Inflammatory macrophage (primary cell): ENCODE measurements at places on chromosomes 4 and X.

GRCh38 chrX:152886716-152887115 lies 11.2 kb upstream of the ZNF185 start:
- no peak for DNase-seq

- no peak for DNase-seq
Measured at GRCh38 chr4:2082118-2082517, 23.0 kb downstream of the NAT8L start.

DNA sequence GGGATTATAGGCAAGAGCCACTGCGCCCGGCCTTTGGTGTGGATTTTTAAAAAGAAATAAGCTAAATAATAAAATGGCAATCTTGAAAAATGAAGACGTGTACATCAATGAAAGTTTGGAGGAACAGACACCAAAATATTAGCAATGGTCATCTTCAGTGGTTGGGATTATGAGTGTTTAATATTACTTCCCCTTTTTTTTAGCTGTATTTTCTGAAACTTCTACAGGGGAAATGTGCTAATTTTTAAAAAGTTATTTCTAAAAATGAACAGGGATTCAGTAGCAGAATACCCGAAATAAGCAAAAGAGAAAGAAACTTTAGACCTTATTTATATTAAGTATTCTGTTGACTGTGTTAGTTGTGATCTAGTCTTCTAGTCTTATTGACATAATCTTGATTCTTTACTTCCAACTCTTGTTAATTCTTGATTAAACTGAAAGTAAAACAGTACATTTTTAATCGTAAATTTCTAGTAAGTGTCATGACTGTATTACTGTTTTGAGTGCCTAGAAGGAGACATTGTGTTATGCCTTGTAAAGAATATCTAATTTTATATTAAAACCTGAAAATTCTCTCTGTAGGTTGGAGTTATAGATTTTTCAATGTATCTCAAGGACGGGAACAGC lies 51.3 kb downstream of the RUFY3 start:
- DNase-seq = peak; percentile 7

- peak; percentile 48 for DNase-seq
Measured at GRCh38 chr4:155675709-155676429, 9.2 kb downstream of the GUCY1A1 start.

- no peak for DNase-seq
Measured at GRCh38 chr4:128517096-128517738, 229.6 kb upstream of the PGRMC2 start.

DNA sequence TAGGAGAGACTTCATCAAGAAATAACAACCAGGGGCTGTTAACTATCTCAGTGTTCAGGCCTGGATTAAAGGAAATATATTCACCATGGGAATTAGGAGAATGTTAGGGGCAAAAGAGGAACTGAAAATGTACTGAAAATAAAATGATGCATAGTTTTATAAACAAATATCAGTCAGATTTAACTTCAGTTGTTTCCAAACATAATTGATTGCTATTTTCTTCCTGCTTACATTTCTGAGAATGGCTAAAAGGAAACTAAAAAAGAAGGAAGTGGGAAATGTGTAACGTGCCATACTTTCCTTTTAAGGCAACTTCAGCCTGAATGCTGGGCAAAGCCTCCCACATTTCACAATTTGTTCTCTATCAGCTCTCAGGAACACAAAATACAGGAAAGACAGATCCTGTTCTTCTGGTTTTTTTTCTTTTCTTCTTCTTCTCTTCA lies 178.1 kb downstream of the MAML3 start:
- DNase-seq = peak; percentile 78

GRCh38 chrX:48595929-48596328 lies 1.4 kb upstream of the WDR13 start:
- DNase-seq = no peak

DNA sequence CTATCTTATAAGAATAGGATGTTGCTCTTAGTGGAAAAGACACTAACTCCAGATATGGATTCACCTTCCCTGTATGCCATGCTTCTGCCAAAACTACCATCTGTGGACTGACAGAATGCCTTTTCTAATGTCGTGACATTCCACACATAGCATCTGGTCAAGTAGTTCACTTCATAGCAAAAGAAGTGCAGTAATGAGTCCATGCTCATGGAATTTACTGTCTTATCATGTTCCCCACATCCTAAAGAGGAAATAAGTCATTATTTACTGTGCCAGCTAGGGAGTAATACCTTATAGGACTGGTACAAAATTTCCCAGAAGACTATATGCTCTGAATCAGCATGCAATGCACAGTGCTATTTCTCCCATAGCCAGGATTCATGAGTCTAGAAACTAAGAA lies 562.4 kb downstream of the TLL1 start:
- no peak for DNase-seq

DNA sequence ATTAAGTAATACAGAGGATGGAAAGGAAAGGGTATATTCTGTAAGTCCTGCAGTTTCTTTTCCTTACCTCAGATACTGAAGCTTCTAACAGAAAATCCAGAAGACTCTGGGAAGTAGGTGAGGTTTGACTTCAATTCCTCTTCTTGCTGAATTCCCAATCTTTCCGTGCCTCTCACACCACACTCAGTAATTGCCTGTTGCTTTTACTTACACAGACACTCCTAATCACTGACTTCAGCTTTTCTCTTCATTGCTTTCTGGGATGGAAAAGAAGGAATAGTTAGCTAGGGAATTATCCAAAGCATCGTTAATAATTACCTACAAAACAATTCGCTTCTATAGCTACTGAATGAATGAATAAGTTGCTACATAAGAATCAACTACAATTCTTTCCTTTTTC lies 163.6 kb downstream of the FBXO8 start:
- DNase-seq = no peak

DNA sequence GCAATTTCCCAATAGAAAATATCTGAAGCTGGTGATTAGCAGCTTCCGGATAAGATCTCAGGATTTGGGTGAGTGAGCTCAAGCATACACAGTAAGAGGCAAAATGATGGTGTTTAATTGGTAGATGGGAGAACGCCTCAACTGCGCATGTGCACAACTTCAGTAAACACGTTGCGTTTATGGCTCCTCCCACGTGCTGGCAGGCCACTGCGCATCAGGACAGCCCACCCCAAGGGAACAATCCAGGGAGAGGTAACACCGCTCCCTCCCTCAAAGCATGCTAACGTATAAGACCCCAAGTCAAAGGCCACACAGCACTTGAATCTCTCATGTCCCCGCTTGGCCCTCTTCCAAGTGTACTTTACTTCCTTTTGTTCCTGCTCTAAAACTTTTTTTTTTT lies 10.3 kb upstream of the CENPU start:
- no peak for DNase-seq

GRCh38 chrX:19070555-19070994 lies 51.7 kb downstream of the ADGRG2 start:
- DNase-seq = no peak

- no peak for DNase-seq
Measured at GRCh38 chr4:22595684-22596083, 79.8 kb upstream of the ADGRA3 start.

GRCh38 chr4:138243369-138243768 lies 1.2 kb upstream of the SLC7A11 start:
- DNase-seq = no peak

GRCh38 chr4:14431155-14432134 lies 570.8 kb upstream of the CPEB2 start:
- DNase-seq = no peak

DNA sequence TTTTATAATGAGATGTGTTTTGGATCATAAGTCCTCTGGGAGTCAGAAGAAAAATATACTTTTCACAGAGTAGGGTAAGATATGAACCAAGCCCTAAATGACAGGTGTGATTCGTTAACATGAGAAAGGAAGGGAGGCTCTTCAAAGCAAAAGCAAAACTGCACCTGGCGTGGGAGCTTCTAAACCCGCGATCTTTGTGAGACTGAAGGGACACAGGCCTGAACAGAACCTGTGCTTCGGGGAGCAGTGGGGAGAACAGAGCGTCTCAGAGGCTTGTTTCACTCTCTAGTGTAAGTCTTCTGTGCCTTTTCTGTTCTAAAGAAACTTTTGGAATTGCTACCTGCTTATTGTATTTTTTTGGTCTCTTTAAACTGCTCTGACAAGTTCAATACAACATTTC lies 30.2 kb upstream of the CYP4V2 start:
- no peak for DNase-seq

- no peak for DNase-seq
Measured at GRCh38 chrX:9884031-9884779, 83.0 kb upstream of the CLDN34 start.

GRCh38 chr4:102518703-102519131 lies 17.6 kb downstream of the NFKB1 start:
- no peak for DNase-seq

DNA sequence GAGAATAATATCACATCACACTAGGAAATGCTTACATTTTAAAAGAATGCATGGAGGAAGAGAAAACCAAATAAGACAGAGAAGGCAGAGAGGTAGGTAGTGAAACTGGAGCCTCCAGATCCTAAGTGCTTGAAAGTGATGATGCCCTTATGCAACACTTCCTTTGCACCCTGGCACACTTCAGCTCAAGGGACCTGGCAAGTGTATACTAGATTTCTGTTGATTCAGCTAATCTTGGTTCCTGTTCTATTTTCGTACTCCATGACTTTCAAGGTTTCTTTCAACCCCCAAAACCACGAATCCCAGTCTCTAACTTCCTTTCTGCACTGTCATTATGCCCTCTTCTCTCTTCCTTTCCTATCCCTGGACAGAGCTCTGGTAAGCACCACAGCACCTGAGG lies 36.9 kb upstream of the SH3KBP1 start:
- peak; percentile 53 for DNase-seq
